Stimulated activated CD4-positive, alpha-beta T cell treated with anti-CD3 and anti-CD28 coated beads, Interleukin-4, amount 100 ng/mL, for 4 hours (primary cell): ENCODE measurements at places on chromosomes 6 and 20.

GRCh38 chr6:128337619-128338018 is 182.8 kb downstream of the PTPRK start:
- DNase-seq, result no peak

GRCh38 chr20:25087186-25087929 is 5.4 kb upstream of the VSX1 start:
- DNase-seq, result no peak

DNA sequence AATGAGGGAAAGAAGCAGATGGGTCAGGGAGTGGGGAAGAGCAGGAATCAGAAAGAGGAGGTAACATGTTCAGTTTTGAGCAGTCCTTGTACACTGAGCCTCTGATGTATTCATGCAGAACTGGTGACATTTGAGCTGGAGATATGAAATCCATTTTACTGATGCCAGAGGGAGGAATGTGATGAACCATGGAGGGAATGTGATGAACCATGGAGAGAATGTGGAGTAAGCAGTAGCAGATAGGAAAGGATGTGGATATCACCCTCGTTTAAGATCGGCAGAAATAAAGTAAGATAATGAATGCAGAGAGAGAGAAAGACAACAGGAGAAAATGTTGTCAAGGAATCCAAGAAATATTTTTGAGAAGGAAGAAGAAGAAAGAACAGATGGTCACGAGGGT is 231.6 kb downstream of the TBXT start:
- no peak for DNase-seq

DNA sequence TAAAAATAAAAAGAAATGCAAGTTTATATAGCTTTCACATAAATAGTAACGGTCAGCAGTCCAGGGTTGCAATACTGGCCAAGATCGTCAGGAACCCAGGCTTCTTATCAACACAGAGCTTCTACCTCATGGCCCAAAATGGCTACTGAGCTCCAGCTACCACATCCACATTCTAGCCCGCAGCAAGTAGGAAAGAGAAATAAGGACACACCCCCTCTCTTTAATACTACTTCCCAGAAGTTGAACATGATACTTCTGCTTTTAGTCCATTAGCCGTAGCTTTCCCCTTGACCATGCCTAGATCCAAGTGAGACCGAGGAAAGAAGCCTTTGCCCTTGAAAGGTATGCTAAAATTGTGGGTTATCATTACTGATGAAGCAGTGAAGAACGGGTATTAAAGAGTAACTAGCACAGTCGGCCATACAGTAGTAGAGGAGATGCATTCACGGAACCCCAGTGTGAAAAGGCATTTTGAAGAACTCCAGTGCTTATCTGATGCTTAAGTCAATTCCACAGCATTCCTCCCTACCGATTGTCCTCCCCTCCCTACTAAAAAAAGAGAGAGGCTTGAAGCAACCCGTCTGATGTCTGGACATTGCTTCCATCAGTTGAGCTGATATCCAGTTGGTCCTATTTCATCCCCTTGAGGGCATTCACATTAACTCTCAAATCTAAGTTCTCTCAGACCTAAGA is 226.9 kb upstream of the RREB1 start:
- no peak for DNase-seq

DNA sequence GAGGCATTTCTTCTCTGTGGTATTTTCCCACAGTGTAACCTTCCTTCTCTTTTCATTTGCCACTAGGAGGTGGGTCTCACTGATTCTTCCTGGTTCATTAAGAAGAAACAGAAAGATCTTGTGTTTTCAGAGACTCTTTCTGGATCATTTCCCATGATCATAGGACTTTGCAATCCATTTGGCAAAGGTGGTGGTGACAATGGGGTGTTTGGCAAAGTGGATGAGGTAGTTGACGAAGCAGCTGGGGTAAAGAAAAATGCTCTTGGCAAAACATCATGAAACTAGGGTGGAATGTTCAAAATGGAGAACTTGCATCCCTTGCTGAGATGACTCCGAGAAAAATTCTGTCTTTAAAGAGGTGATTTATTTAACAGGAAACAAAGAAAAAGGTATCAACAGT is 50.6 kb downstream of the TRAF3IP2 start:
- DNase-seq, result no peak

- no peak for DNase-seq
Observed at GRCh38 chr6:75503291-75503690, 9.7 kb upstream of the FILIP1 start.

- DNase-seq, result no peak
Observed at GRCh38 chr20:10837901-10838300, 164.1 kb upstream of the JAG1 start.

- DNase-seq, result no peak
Observed at GRCh38 chr6:36853325-36853724, 14.1 kb upstream of the CPNE5 start.
